ENCODE measurements at places on chromosomes 13 and 19.

DNA sequence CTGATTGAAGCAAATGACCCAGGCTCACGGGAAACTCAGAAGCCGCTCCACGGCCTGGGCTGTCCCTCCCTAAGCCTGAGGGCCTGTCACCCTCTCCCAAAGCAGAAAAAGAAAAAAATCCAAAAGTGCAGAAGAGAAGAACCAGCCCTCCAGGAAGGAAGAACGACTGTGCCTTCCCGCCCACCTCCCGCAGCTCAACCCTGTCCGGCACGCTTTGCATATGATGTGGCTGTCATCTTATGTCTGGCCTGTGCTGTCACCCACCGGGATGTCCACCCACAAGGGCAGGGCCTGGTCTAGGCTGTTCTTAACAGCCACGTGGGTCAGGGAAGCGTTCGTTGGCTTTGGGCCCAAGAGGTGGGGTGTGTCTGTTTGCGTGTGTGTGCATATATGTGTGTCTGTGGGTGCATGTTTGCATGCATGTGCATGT is 13.7 kb downstream of the ZBTB7A start:
- DNase-seq, result no peak

DNA sequence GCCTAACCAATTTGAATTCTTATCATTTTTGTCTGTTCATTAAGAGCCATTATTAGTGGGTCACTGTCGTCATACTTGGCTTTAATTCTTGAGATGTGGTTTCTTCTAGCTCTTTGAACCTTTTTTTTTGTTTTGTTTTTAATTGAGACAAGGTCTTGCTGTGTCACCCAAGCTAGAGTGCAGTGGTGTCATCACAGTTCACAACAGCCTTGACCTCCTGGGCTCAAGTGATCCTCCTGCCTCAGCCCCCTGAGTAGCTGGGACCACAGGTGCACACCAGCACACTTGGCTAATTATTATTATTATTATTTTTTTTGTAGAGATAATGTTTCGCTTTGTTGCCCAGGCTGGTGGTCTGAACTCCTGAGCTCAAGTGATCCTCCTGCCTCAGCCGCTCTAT is 25.8 kb upstream of the LDLR start:
- no peak for DNase-seq

GRCh38 chr19:57559008-57559403 is 657 bp downstream of the ZNF550 start:
- no peak for DNase-seq

- no peak for DNase-seq
Measured at GRCh38 chr13:99191336-99191899, 9.2 kb upstream of the UBAC2 start.

- DNase-seq, result no peak
Measured at GRCh38 chr13:66948910-66949309, 281.2 kb downstream of the PCDH9 start.

DNA sequence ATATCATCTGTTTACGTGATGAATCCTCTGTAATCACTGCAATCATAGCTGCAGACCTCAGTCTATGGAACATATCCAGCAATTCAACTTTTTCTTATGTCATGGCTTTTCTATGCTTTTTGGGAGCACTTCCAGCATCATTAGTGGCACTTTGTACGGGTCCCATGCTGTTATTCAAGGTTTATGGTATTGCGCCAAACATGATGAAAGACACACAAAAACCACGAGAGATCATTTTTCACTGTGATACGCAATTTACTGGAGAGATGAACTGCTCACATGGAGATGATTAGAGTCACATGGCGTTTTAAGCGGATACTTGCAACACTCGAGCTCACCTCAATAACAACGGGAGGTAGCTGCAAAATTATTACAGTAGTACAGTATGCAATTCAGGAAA is 2101.7 kb upstream of the PCDH20 start:
- DNase-seq, result no peak

DNA sequence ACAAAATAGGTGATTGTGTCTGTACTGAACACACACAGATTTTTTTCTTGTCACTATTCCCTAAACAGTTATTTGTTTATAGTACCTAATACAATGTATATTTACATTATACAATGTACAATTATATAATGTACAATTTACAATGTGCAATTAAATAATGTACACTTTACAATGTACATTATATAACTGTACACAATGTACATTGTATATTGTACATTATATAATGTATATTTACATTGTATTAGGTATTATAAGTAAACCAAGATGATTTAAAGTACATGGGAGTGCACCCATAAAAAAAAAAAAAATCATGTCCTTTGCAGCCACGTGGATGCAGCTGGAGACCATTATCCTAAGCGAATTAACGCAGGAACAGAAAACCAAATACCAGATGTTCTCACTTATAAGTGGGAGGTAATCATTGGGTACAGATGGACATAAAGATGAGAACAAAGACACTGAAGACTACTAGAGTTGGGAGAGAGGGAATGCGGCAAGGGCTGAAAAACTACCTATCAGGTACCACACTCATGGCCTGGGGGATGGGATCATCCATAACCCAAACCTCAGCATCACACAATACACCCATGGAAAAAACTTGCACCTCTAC is 68.1 kb downstream of the ABCC4 start:
- no peak for DNase-seq

DNA sequence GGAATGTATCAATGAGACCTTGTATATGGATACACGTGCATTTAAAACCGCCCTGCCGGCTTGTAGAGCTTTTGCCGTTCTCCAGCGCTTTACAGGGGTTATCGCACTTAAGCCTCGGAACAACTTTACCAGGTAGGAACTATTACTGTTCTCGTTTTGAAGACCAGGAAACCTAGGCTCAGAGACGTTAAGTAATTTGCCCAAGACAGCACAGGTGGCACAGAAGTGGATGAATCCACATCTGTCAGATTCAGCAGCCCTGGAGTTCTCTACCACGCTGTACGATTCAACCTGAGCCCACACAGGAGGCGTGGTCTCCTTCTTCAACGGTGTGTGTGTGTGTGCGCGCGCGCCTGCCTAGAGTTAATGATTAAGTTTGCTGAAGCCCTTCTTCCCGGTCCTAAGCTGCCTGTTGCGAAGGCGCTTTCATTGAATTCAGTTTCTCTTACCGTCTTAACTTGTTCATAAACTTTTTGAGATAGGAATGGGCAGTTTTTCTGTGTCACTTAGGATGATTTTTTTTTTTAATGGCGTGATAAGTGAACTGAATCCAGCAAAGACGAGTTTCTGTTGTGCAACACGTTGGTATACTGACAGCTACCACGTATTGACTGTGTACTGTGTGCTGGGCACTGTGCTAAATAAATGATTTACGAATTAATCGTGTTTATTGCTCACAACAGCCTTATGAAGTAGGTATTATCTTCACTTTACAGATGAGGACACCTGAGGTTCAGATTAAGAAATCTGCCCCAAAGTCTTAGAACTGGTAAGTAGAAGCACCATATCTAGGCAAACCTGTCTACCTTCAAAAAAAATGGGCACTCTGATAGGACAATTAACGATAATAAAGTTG is 67.4 kb downstream of the KCNRG start:
- peak; percentile 58 for DNase-seq

DNA sequence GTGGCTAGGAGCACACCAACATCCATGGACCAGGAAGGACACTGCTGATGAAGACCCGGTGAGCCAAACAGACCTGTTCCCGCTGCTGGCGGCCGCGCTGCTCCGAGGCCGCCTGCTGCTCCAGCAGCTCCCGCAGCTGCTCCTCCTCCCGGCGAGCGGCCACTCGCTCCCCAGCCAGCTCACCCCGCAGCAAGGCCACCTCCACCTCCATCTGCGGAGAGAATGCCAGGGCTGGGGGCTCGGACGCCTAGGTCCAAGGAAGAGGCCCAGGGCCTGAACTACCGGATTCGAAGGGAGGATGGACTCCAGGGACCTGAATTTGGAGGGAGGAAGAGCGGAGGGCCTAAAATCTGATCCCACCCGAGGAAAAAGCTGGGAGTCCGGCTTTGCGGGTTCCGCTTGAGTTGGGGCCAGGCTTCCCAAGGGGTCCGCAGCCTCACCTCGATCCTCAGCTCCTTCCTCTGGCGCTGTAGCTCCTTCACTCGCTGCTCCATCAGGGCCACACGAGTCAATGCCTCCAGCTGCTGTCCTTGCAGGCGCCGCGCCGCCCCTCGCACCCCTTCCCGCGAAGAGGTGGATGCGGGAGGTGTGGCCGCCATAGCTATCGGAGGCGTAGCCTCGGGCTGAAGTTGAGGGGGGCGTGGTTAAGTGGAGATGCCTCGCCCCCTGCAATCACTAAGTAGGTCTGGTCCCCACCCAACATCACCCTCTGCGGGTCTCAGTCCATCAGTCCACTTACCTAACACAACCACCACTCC is 2.7 kb downstream of the PHLDB3 start:
- DNase-seq, result no peak

DNA sequence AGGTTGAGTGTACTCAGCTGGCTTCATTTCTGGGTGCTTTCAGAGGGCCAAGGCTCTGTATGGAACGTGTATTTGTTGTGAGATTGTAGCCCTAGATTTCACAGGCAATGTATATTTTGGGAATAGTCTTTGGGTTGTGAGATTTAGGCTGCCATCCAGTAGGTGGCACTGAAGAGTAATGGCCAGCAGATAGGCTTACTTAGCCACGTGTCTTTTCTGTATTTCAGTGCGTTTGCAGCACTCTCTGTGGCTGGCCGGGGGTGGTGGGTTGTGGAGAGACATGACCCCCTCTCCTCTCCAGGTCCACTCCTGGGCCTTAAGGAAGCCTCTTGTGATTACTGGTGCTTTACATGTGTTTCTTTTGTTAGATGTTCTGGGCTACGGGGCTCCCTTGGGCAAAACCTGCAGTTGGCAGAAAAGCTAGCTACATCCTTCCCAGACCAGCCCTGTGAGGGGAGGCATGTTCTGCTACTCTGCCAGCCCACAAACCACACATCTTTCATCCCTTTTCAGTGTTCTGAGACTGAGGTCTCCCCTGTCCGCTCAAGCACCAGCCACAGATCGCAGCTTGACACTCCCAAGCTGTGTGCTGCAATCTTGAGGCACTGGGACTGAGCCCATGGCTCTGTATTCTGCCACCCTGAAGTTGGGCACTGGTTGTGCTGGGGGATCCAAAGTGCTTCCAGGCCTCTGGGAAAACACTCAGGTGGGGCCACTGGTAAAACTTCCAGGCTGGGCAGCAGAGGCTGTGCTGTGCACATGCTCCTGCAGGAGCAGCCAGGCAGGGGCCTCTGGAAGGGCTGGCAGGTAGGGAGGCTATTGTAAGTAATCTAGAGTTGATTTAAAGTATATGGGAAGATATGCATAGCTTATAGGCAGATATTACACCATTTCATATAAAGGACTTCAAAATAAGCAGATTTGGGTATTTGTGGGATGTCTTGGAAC is 1096.8 kb upstream of the PCDH20 start:
- DNase-seq, result no peak

DNA sequence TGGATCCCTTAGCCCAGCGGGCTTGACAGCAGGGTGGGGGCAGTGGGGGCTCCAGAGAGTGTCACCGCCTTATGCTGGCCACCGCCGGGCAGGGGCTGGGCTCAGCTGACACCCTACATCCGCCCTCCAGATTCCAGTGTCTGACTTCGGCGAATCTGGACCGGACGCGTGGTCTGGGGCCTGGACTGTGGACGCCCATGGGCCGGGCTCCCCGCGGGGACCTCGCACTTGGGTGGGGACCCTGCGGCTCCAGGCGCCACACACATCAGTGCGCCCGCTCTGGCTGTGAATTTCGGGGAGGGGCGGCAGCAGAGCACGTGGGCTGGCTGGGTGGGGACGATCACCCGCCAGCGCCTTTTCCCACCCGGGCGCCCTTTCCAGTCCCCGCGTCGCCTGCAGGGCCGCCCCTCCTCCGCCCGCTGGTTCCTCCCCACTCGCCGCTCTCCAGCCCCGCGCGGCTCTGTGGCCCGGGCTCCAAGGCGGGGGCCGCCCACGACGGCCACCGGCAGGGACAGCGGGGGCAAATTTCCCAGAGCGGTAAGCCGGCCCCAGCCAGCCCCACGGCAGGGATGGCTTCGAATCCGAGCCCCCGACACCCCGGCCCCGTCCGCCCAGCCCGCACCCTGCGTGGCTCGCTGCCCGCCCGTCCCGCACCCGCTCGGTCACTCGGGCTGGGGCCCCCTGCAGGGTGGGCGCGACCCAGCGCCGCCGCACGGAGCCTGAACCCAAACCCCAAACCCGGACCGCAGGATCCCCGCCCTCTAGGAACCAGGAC is 23.3 kb upstream of the ZNF99 start:
- DNase-seq, result no peak

GRCh38 chr13:73103238-73103637 is 44.4 kb downstream of the KLF5 start:
- no peak for DNase-seq

DNA sequence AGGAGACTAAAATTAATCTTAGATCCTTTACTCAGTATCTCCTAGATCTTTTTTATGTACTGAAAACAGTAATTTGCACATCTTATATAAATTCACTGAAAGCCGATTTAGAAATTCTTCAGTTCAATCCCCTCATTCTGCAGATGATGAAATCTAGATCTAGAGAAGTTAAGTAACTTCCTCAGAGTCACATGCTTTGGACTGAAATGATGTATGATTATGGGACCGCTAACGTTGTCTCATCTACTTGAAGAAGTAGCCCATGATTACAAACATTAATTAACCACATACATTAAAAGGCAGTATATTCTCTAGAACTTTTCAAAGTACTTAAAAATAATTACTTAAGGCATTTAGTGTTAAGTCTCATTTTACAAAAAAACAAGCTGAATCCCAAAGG is 37.8 kb downstream of the ELF1 start:
- no peak for DNase-seq

Measured in effector CD8-positive, alpha-beta T cell (primary cell).